ENCODE measurements at places on chromosomes 13 and 19. TPM values are rescaled to one million over a fixed set of nuclear protein-coding genes. Genes with fewer than 3 reads are reported as not detected.

DNA sequence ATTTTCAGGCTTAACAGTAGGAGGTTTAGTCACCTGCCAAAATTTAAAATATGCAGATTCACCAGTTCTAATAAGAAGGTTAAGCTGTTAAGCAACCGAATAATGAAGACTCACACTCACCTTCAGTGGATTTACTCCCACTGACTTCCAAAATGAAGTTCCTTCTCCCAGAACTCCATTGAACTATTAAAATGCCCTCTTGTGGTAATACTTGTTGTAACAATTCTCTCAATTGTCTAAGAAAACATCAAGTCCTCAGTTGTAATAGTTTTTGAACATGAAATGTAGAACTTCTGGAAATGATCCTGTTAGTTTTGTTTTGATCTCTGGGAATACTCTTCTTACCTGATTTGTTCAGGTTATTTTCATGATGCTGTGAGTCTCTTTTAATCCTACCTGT, 522.0 kb upstream of the ATXN8OS start:
- no peak for DNase-seq

- no peak for DNase-seq
Observed at GRCh38 chr19:283395-283794, 7.8 kb downstream of the PLPP2 start.

DNA sequence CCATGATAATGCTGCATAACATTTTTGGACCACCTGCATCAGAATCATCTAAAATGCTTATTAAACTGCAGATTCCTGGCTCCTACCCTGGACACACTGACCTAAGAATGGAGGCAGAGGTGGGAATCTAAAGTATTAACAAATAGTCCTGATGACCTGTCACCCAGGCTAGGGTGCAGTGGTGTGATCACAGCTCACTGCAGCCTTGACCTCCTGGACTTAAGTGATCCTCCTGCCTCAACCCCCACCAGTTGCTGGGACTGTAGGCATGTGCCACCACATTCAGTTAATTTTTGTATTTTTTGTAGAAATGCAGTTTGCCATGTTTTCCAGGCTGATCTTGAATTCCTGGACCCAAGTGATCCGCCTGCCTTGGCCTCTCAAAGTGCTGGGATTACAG, 43.3 kb downstream of the LMO7 start:
- no peak for DNase-seq

RB1 gene
- 31.1 TPM for total RNA-seq

IZUMO4 gene
- 1.9 TPM for total RNA-seq

NEK5 gene
- not detected for total RNA-seq

DNA sequence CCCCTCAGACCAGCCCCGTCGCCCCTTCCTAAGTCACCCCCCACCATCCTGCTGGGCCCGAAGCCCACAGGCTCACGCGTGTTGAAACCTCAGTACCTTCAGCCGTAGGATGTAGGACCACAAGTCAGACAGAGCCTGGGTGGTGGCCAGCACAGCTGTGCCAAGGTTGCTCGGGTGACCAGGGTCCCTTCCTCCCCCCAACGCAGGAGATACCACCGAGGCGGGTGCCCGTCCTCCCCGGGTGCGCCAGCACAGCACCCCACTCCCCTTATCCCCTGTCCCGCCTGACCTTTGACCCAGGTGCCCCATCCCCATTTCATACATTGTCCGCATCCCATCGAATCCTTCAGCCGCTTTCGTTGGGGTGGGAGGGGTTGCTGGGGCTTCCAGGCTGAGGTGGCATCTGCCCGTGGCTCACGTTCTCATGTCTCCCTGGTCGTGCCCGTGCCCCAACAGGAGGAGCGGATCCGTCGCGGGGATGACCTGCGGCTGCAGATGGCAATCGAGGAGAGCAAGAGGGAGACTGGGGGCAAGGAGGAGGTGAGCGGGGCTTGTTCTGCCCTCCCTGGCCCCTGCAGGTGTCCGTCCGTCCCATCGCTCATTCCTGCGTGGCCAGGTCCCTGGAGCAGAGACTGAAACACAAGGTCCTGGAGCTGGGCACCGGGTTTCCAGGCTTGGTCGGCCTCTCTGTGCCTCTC, 14.5 kb downstream of the EPN1 start:
- DNase-seq: no peak

GRCh38 chr13:97724450-97724849, 229.0 kb upstream of the IPO5 start:
- DNase-seq: peak; percentile 19

- no peak for DNase-seq
Observed at GRCh38 chr19:50258918-50259372, 55.5 kb downstream of the MYH14 start.

- no peak for DNase-seq
Observed at GRCh38 chr19:6269101-6269886, 10.5 kb downstream of the MLLT1 start.

DNA sequence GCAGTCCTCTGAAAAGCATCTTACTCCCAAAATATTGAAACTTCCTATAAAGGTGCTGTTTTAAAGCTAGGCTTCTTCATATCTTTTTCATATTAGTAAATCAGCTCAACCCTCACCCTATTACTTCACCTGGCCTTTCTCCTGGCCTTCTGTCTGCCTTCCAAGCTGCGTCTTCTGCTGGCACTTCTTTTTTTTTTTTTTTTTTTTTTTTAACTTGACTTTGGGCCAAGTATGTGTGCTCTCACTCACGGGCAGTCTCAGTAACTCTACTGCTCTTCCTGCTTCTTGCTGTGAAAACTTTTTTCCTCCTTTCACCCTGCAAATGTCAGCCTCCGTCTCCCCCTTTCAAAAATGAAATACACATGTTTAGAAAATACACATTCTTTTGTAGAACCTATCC, 41.2 kb upstream of the KCTD4 start:
- DNase-seq: no peak

DNA sequence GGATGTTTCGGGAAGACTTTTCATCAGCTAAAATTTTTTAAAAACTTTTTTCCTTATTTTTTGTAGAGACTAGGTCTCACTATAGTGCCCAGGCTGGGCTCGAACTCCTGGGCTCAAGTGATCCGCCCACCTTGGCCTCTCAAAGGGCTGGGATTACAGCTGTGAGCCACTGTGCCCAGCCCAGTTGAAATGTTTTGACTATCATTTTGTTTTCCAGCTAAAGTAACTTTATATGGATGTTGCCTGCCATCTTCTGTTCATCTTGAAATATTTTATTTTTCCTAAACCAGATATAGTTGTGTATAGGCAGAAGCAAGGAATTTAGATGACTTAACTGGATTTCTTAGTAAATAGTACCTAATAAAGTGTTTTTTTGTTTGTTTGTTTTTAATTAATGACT, 7.0 kb downstream of the CAB39L start:
- no peak for DNase-seq

PRR19 gene
- not detected for total RNA-seq

DNA sequence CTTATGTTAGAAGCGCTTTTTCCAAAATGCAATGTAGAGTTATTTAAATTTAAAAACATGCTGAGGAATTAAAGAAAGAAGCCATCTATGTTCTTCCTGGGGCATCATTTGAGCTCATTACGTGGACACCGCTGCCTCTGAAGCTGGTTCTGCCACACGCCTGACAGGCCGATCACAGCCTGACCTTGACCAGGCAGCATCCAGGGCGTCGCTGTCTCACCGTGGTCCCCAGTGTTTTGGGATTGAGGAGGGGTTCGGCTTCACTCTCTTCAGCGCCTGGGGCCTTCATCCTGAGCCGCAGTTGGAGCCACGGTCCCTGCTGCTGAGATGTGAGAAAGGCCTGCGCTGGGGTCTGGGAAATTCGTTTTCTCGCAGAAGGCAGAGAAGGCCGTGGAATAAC, 64.0 kb downstream of the ATP11A start:
- DNase-seq: no peak
